ENCODE measurements at places on chromosomes 3 and 15. TPM values are rescaled to one million over a fixed set of nuclear protein-coding genes. Genes with fewer than 3 reads are reported as not detected.

DNA sequence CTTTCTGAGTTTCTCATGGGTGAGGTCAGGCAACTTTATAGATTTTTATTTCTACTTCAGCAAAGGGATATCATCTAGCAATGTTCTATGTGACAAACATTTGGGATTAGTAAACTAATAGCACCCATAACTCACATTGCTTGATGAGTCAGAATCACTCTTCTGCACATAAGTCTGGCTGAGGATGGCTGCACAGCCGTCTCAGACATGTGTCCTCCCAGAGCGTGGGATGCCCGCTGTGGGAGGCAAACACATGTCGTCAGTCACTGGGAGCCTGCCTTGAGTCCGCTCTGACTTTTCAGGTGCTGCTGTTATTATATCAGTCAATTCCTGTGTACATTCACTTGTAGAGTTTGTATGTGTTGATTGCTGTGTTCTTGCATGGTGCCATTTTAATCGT, 230.7 kb upstream of the TRIM42 start:
- H3K27ac ChIP-seq = no peak overlapping the region
- no peaks in the 10 kb centered on the region for H3K36me3 ChIP-seq
- DNase-seq = no peak
- peaks cover 16% of the 10 kb centered on the region for H3K27me3 ChIP-seq
- H3K4me3 ChIP-seq = no peak overlapping the region

- H3K4me3 ChIP-seq = no peak overlapping the region
- no peaks in the 10 kb centered on the region for H3K27me3 ChIP-seq
- no peak for DNase-seq
- peaks cover 14% of the 10 kb centered on the region for H3K4me1 ChIP-seq
- H3K27ac ChIP-seq = no peak overlapping the region
Observed at GRCh38 chr3:17179381-17180205, 294.8 kb downstream of the PLCL2 start.

- no peak within 1 kb of the TSS for H3K27ac ChIP-seq
- no peaks in the 10 kb centered on the region for H3K4me1 ChIP-seq
- no peak within 1 kb of the TSS for H3K4me3 ChIP-seq
- no peak for DNase-seq
Observed at GRCh38 chr3:9553021-9553947, at the start of gene LHFPL4. LHFPL4 (minus strand) TSS chr3:9553822; CDS start chr3:9552679, 1,143 bp downstream.

DNA sequence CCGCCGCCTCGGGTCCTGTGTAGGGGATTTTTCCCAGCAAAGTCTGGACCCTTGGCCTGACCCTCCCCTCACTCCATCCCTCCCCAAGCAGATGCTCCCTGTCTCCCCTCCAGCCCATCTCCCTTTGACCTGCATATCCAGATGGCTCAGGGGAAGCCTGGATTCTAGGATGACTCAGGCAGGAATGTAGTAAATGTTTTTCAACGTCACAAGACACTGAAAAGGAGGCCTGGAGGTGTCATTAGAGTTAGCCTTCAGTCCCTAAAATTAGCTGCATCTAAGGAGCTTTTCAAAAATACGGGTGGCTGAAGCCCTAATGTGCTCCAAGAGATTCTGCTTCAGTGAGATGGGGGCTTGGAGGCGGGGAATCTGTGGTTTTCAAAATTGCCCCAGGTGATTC, 7.2 kb downstream of the ACAN start:
- H3K4me1 ChIP-seq = peaks cover 4% of the 10 kb centered on the region
- H3K36me3 ChIP-seq = peaks cover 4% of the 10 kb centered on the region
- H3K4me3 ChIP-seq = no peak overlapping the region
- no peak overlapping the region for H3K27ac ChIP-seq
- DNase-seq = no peak

NME9 gene
- 0.85 TPM for total RNA-seq

All from T-helper 17 cell (primary cell).